Neuronal stem cell (in vitro differentiated cells): ENCODE measurements at places on chromosomes 1 and 21.

- DNase-seq, result no peak
Measured at GRCh38 chr1:36508257-36508656, 25.5 kb upstream of the CSF3R start.

DNA sequence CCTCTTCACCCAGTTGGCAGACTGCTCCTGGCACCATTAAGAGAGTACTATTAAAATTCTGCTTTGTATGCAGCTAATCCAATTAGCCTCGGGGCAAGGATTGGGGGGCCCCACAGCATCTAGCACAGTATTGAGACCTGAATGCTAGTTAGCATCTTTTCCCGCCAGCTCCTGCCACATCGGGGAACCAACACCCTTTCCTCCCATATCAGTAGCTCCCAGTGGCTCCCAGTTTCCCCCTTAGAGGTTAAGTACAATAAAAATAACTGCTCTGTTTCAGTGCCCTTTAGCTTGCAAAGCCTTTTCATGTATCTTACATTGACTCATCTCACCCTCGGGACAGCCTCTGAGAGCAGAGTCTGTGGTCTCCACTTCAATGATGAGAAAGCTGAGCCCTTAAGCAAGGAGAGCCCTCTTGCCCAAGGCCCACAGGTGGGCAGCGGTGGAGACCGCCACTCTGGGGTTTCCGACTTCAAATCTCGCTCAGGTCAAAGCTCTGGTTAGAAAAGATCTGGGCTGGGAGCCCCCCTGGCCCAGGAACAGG lies 4.2 kb upstream of the PMVK start:
- no peak for DNase-seq

GRCh38 chr1:59776960-59777852 lies 37.5 kb upstream of the HOOK1 start:
- DNase-seq, result no peak

- DNase-seq, result no peak
Measured at GRCh38 chr1:89986020-89986419, 8.9 kb upstream of the ZNF326 start.

DNA sequence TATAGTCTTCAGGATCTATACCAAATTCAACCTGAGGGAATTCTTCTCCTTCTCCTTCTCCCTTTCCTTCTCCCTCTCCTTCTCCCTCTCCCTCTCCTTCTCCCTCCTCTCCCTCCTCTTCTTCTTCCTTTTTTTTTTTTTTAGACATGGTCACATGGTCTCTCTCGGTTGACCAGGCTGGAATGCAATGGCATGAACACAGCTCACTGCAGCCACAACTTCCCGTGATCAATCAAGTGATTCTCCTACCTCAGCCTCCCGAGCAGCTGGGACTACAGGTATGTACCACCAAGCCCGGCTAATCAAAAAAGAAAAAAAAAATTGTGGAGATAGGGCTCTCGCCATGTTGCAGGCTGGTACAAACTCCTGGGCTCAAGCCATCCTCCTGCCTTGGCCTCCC lies 51.5 kb downstream of the DNAI4 start:
- DNase-seq, result no peak

GRCh38 chr1:207428783-207429182 lies 25.3 kb upstream of the CR2 start:
- DNase-seq, result no peak

GRCh38 chr1:241391926-241392710 lies 35.1 kb upstream of the RGS7 start:
- DNase-seq, result no peak

- no peak for DNase-seq
Measured at GRCh38 chr1:85847356-85847755, 139.1 kb upstream of the ZNHIT6 start.

DNA sequence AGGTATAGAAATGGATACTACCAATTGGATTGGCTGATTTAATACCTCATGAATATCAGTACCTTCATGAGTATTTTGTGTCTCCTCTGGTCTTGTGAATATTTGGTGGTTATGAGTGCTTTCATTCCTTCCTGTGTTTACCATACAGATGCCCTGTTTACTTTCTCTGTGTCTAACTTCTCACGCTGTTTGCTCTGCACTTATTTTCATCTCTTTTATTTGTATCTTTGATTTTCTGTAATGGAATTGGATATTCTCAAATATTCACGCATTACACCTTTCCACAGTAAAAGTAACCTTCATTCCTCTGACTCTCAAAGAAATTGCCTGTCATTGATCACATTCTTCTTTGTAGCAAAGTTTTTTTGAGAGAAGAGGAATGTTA lies 16.8 kb downstream of the CNST start:
- no peak for DNase-seq

DNA sequence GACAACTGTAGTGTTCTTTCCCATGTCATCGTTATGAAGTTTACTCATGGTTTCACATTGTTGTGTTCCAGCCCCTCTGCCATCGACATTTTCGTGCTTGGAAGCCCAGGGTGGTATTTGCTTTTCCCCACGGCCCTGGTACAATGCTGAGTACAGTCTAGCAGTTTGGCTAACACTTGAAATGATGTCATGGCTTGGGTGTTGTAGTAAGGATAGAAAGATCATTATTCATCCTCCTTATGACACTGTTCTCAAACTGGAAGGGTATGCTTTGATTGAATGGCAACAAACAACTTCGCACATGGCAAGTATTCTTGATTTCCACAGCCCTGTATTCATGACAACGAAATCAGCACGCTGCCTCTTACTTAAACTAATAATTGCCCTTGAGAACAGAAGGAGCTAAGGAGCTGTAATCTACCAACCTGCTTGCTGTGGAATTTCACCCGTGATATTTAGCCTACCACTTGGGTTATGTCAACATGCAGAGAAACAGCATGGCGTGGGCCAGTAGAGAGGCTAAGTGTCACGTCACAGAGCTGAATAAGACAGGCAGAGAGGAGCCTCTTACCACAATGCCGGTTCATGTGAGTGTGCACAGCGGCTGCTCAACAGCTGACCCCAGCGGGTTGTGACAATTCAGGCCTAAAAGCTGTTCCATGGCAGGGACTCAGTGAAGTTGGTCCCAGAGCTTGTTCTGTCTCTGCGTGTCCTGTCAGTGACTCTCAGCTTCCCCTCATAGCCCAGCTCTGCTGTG lies 73.9 kb downstream of the KCNJ6 start:
- DNase-seq, result no peak
